Stimulated activated CD4-positive, alpha-beta T cell treated with anti-CD3 and anti-CD28 coated beads, TNF-alpha, amount 100 ng/mL, for 24 hours (primary cell): ENCODE measurements at places on chromosomes 2 and 18.

DNA sequence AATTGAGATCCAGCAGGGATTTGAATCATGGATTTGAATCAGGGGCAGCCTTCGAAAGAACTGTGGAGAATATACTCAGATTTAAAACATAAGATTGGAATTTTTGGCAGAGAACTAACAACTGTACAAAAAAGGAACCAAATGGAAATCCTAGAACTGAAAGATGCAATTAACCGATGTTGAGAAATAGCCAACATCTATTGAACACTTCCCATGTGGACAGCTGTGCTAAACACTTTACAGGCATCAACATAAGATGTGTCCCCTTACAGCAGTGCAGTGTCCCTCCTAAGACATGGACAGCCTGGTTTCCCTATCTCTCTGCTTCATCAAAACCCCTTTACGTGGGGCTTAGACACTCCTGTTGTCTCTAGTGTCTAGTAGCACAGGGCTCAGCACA, 3.7 kb upstream of the IL1RN start:
- DNase-seq = no peak

DNA sequence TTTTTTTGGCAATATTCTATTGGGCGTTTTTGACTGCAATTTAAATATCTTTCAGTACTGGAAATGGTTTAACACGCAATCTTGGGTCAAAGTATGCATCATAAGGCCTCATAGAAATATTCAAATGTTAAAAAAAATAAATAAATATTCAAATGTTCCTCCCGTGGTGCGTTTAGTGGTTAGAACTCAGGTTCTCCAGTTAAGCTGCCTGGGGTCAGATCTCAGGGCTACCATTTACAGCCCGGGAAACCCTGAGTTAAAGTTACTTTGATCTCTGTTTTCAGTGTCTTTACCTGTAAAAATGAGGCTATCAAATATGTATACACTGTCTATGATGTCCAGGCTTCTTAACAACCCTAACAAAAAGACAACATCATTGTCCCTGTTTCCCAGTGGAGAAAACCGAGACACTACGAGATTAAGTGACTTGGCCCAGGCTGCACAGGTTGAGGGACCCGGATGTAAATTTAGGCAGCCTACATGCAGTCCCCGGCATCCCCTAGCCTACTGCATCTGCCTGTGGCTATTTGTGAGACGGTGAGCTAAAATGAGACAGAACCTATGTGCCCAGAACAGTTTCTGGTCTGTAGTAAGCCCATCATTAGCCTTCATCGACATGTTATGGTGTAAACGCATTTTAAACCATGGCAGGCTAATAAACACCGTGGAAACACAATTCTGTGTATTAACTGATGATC, 1.7 kb downstream of the FHL2 start:
- no peak for DNase-seq

DNA sequence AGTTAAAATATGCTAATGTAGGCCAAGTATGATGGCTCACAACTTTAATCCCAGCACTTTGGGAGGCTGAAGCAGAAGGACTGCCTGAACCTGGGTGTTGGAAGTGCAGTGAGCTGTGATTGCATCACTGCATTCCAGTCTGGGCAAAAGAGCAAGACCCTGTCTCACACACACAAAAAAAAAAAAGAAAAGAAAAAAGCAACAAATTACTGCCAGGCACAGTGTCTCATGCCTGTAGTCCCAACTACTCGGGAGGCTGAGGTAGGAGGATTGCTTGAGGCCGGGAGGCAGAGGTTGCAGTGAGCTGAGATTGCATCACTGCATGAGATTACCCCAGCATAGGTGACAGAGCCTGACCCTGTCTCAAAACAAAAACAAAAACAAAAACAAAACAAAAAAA, 110.6 kb downstream of the PRELID3A start:
- no peak for DNase-seq

GRCh38 chr18:598124-598589, 1.4 kb downstream of the CLUL1 start:
- no peak for DNase-seq

DNA sequence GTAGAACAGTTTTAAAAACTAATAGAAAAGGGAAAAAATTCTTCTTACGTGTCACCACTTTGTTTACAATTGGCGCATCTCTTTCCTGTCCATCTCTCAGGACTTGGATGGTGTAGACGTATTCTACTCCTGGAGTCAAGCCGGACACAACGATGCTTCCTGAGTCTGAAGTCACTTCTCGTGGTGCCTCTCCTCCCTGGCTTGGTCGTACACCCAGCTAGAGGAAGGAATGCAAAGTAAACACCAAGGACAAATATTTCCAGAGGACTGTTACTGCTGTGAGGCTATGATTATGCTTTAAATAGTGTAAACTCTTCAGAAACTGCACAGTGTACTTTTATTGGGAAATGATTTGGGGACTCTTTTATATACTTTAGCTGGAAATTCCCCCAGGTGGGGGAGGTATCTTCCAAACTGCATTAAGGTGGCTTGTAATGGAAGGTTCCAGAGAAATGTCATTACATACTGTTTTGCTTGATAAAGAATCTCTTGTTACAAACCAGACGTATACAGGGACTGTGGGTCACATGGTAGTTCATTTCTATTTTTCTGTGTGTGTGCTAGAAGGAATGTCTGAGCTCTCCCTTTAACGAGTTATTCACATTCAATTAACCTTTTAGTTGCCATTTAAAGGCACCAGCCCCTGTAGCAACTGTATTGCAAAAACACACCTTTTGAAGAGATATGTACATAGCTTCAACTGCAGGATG, 38.1 kb downstream of the FN1 start:
- DNase-seq = no peak
